ENCODE measurements at places on chromosomes 2 and 18.

- no peak for DNase-seq
These were observed 193.0 kb upstream of the REG3G start for GRCh38 chr2:78832481-78832880.

DNA sequence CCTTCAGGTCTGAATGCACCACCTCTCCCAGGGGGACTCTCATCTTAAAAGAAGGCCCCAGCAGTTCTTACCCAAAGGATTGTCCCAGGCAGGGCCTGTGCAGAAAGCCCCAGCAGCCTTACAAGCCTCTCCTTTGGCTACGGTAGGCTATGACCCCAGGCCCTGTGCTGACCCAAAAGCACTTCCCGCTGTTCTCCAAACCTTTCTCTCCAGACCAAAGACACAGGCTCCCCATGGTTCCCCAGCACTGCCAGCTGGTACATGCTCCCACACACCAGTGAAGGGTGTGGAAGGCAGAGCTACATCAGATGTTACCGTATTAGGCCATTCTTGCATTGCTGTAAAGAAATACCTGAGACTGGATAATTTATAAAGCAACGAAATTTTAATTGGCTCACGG, 35.4 kb downstream of the LBH start:
- DNase-seq, result no peak

DNA sequence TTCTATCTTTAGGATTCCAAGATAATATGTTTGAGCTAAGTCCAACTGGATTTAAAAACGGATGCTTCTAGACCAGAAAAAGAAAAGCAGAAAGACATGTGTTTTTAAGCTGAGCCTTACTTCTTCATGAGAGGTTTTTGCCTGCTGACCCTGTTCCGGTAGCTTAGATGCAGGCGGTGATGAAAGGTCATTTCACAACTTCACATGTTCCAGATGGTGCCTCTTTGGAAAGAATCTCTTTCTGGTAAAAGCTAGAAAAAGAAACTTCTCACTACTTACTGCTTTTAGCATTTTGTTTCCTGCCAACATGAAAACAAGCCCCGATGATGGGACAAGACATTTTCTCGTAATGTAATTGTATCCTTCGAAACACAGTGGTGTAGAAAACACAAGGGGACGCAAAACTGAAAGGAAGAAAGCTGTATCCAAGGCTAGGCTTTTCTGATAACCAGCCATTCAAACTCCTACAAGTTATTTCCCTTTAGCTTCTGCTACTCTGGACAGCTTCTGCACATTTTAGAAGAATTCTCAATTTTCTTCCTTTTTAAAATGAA, 407.3 kb upstream of the LYPD1 start:
- DNase-seq, result no peak

DNA sequence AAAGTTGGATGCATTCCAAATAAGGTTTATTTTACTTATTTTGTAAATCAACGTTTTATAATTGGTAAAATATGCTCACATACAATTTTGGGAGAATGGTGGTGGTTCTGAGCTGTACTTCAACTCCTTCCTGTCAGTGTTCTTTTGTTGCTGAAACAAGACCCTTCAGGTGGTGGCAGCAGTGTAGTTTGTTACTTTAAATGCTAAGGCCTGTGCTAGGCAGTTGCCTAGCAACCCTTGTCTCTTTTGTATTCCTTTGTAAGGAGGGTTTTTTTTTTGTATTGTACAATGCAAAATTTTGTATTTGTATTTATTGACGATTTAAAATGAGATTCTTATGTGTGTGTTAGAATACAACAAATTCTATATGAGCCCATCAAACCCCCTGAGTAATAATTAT, 166.0 kb upstream of the FAM98A start:
- no peak for DNase-seq

- DNase-seq, result no peak
These were observed 37.6 kb downstream of the TGFBRAP1 start for GRCh38 chr2:105291981-105292380.

DNA sequence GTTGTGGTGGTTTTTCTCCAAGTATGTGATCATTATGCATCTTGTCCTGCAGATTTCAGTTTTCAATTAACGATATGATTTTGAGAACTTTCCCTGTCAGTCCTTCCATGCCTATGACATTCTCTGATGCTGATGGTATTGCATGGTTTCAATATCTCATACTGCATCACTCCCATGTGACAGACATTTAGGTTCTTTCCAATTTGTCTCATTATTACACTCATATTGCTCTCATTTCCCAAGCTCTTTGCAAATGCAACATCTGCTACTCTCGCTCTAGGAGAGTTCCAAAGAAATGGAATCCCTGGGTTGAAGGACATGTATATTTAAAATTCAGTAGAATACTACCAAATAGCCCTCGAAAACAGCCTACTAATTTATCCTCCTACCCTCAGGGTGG, 125.5 kb downstream of the MARCHF4 start:
- DNase-seq, result no peak

DNA sequence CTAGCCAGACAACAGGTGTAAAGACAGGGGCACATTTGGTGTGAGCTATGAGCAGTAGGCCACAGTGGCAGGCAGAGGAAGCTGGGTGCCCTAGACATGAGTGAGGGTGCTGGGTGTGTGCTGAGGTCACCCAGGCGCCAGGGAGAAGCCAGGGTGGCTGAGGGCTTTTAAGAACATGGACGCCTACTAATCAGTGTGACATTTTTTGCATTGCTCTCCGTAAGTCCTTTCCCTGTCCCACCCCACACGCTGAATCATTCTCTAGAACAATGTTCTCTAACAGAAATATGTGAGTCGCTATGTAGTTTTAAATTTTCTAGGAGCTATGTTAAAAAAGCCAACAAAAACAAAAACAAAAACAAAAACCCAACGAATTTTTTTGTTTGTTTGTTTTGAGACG, 204.5 kb upstream of the REV1 start:
- DNase-seq, result no peak

DNA sequence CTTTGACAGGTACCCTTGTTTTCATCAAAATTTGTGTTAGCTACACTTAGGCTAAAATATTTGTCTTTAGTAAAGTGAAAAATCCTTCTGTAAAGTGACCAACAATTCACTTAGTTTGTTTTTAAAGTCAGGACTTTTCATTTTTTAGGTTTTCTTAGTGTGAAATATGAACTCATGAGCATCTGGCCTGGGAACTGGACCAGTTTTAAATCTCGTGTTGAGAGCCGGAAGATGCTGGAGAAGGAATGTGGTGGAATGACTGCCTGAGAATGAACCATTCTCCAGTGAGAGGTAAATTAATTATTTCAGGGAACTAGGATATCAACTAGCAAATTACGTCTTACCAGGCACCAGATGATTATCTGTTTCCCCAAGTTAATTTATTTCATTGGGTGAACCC, 305.7 kb downstream of the AGPS start:
- no peak for DNase-seq

GRCh38 chr2:21466341-21466927, 342.7 kb downstream of the TDRD15 start:
- DNase-seq, result no peak

- no peak for DNase-seq
These were observed 5.1 kb downstream of the KIF3C start for GRCh38 chr2:25976983-25977741.

DNA sequence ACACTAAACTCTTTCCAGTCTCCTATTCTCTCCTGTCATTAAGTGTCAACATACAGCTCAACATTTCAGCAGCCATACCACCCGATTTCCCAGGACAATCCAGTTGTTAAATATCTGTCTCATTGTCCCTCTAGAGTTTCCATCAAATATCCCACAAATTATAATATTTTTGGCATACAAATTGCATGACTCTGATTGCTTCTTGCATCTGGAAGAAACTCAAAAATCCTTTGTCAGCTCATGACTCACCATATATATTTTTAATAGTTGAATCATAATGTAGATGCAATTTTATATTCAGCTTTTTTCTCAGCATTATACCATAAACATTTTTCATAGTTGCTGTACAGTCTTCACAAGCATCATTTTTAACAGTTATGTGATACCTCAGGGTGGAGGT, 7.2 kb downstream of the SLC30A3 start:
- no peak for DNase-seq

- DNase-seq, result no peak
These were observed 181.4 kb upstream of the MSH6 start for GRCh38 chr2:47601568-47601967.

- DNase-seq, result no peak
These were observed 97.2 kb upstream of the WDR75 start for GRCh38 chr2:189344043-189344442.

GRCh38 chr2:241931976-241932898, 62.7 kb downstream of the RTP5 start:
- no peak for DNase-seq

DNA sequence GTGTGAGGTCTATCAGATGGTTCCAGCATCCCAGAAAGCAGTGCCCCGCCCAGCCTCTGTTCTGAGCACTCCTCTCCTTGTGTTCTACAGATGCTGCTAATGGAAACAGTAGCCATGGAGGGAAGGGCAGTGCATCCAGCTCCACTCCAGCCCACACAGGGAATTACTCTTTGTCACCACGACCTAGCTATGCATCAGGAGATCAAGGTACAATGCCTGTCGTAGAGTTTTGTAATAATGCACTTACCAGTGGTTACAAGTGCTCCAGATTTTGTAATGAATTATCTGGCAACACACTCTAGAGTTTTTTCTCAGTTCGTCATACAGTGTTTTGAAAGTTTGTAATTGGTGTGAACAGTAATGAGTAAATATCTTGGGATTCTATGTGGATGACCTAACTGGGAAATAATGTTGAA, 161.1 kb downstream of the ESCO1 start:
- no peak for DNase-seq

- no peak for DNase-seq
These were observed 102.2 kb upstream of the ASB18 start for GRCh38 chr2:236366397-236366796.

DNA sequence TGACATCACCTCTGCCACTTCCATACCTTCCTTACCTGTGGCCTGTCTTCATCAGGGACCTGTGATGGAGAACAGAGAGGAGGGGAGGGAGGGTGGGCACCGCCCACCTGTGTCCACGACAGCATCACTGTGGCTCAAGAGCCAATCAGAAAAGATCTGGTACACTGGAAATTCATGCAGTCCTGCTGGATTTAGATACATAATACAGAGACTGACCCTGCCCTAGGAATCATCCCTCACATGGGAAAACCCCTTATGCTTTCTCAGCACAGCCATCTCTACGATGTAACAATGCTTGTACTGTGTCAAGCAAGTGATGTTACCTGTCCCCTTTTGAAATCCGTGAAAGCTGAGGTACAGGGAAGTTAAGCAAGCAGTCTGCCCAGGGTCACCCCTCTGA, 145.6 kb upstream of the EPAS1 start:
- no peak for DNase-seq

- DNase-seq, result no peak
These were observed 133.9 kb downstream of the ARHGAP15 start for GRCh38 chr2:143263066-143263625.

DNA sequence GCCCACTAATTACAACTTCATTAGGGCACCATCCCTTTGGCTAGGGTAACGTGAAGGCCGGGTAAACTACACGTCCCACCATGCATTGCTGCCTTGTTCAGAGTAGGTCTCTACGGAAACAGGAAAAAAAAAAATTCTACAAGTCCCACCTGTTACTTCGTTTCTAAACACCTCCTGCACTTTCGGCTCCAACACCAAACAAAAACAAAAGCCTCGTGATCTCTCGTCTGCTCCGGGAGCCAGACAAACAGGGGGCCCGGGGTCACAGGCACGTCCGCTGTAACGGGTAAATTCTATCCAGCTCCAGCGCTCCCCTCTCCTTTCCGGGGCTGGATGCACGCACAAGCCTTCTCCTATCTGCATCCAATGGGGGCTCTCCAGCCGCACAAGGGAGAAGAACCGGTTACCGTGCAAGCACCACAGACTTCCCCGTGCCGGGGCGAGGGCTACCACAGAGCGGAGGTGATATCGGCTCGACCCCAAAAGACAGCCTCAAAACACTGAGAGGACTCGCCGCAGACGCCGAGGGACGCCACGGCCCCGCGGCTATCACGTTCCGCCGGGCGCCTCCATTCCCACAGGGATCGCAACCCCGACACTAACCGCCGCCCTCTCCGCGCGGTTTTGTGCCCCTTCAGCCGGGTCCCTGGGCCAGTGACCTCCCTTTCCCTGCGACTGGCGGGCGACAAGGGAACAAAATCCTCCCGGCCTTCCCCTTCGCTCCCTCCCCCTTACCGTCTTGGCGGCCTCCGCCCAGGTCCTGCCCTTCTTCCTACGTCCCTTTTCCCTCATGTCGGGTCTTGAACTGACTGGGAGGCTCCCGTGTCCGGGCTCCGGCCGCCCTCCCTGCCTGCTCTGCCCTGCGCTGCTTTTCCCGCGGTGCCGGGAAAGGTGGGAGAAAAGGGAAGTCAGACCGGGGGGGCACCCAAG, 591 bp downstream of the ASXL2 start:
- peak; percentile 38 for DNase-seq

- no peak for DNase-seq
These were observed 168.0 kb upstream of the KLF7 start for GRCh38 chr2:207333599-207334300.

DNA sequence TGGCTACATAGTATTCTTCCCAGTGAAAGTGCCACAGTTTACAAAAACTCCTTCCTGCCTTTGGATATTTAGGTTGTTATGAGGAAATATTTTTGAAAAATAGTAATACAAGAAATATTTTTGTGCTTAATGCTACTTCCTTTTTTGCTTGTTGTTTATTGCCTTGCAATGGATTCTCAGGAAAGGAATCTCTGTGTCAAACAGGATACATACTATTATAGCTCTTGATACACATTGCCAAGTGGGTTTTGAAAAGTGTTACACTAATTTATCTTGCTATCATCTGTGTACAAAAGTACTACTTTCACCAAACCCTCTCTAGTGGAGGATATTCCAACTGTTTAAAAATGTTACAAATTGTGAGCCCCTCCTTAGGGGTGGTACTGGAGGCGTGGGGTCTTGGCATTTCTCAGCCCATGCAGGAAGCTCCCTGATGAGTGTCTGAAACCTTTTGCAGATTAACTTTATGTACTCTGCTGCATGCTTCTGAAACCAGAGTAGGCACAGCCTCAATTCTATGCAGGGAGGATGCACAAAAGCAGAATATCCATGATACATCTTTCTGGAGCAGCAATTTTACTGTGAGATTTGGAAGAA, 54.5 kb downstream of the EVA1A start:
- DNase-seq, result no peak

GRCh38 chr2:7023542-7023941, 106.3 kb downstream of the RNF144A start:
- DNase-seq, result no peak

DNA sequence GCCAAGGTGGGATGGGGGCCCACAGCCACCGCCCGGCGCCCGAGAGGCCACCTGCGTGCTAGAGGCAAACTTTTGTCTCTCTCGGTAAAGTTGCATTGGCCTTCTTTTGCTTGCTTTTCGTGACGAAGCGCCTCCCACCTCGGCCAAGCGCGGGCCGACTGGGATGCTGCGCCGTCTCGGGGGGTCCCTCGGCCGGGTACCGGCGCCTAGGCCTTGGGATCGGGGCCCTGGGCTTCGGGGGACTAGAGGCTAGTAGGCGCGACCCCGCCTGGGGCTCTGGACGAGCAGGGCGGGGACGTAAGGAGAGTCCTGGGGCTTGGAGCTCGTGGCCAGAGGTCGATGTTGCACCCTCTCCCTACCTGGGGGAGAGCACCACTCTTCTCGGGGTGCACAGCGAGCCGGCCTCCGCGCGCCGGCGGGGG, 545 bp downstream of the GLI2 start:
- no peak for DNase-seq
